ENCODE measurements at places on chromosomes 13 and 19. TPM values are rescaled to one million over a fixed set of nuclear protein-coding genes. Genes with fewer than 3 reads are reported as not detected.

LILRB5 gene
- 14.9 TPM for total RNA-seq

IL11 gene
- total RNA-seq: not detected

FGF22 gene
- total RNA-seq: not detected

RNF225 gene
- not detected for total RNA-seq

OR4F17 gene
- total RNA-seq: not detected

TBC1D4 gene
- 20.3 TPM for total RNA-seq

MBD3L2 gene
- not detected for total RNA-seq

CASP14 gene
- not detected for total RNA-seq

NLRP11 gene
- total RNA-seq: not detected

RPS16 gene
- total RNA-seq: 1,295 TPM

RSPH6A gene
- total RNA-seq: not detected

THAP8 gene
- 3.7 TPM for total RNA-seq

DEDD2 gene
- 12.2 TPM for total RNA-seq

SLC10A2 gene
- total RNA-seq: not detected

ZNF30 gene
- 3.4 TPM for total RNA-seq

DDA1 gene
- 30.7 TPM for total RNA-seq

LGALS7 gene
- total RNA-seq: not detected

ZNF135 gene
- 4.1 TPM for total RNA-seq

ELAVL3 gene
- not detected for total RNA-seq

ODAD3 gene
- total RNA-seq: not detected

PRTN3 gene
- 0.38 TPM for total RNA-seq

NCLN gene
- 37.7 TPM for total RNA-seq

C19orf67 gene
- total RNA-seq: not detected

BEST2 gene
- not detected for total RNA-seq

GRIK5 gene
- total RNA-seq: 13.4 TPM

PTPRH gene
- total RNA-seq: 0.81 TPM

C19orf85 gene
- not detected for total RNA-seq

TLE6 gene
- 0.57 TPM for total RNA-seq

C13orf42 gene
- not detected for total RNA-seq

EBI3 gene
- total RNA-seq: 4.6 TPM

ZNF90 gene
- total RNA-seq: 2.5 TPM

ANGPTL8 gene
- 0.57 TPM for total RNA-seq

CPB2 gene
- not detected for total RNA-seq

ZNF835 gene
- 2.0 TPM for total RNA-seq

IFNL1 gene
- total RNA-seq: not detected

MATK gene
- 1.1 TPM for total RNA-seq

MEIOSIN gene
- total RNA-seq: not detected

FGF21 gene
- not detected for total RNA-seq

ZNF726 gene
- total RNA-seq: 2.8 TPM

TYROBP gene
- total RNA-seq: 58.8 TPM

ZNF628 gene
- total RNA-seq: 7.9 TPM

TECR gene
- total RNA-seq: 36.8 TPM

ZNF571 gene
- 4.6 TPM for total RNA-seq

FCAR gene
- total RNA-seq: 5.8 TPM

IL27RA gene
- total RNA-seq: 3.6 TPM

CFAP97D2 gene
- total RNA-seq: not detected

LILRA1 gene
- total RNA-seq: 1.8 TPM

SIAH3 gene
- not detected for total RNA-seq

PLEKHF1 gene
- total RNA-seq: 21.0 TPM

SBSN gene
- total RNA-seq: not detected

ZNF665 gene
- 5.4 TPM for total RNA-seq

CAB39L gene
- total RNA-seq: 39.3 TPM

CBLC gene
- not detected for total RNA-seq

Data from posterior vena cava (tissue), 2 donors.